Osteoblast (primary cell): ENCODE measurements at places on chromosomes 1 and 21.

GRCh38 chr21:38525454-38525853, 27.2 kb upstream of the ERG start:
- no peak for DNase-seq

- DNase-seq = no peak
Observed at GRCh38 chr1:157042846-157043245, 2.7 kb downstream of the ARHGEF11 start.

DNA sequence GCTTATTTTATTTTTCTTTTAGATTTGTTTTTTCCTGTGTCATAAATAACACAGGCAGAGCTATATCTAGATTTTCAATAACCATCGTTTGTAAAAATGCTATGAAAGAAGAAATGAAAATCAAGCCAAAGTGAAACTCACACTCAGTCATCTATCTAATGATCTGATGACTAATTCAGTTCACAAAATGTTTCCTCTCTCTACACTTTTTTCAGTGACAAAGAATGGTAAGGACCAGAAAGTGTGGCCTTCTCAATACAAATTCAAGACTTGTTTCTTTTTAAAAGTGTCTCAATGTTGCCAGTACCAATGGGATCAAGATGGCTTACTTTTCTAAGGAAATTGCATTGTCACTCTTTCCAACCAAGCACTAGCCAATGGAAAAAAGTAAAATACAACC, 282.8 kb upstream of the PKN2 start:
- DNase-seq = no peak

- DNase-seq = peak; percentile 65
Observed at GRCh38 chr1:205676002-205676401, 4.3 kb downstream of the SLC45A3 start.

- DNase-seq = no peak
Observed at GRCh38 chr1:117620440-117620839, 14.6 kb downstream of the TENT5C start.
